Neuronal stem cell (in vitro differentiated cells): ENCODE measurements at places on chromosomes 3 and 15.

- no peak for DNase-seq
Measured at GRCh38 chr15:77192451-77192850, 121.5 kb upstream of the TSPAN3 start.

DNA sequence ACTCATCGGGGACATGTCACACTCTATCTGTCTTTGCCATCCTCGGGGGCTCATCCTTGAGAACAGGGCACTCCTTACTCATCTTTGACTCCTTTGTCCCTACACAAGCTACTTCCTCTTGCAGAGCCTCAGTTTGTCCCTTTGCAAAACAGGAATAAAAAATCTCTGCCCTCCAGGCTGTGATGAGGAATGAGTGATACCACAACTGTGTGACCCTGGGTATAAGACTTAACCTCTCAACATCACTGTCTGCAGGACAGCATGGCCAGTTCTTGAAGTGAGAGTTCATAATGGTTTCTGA, 48.5 kb downstream of the IQSEC1 start:
- DNase-seq = no peak

- no peak for DNase-seq
Measured at GRCh38 chr3:48612309-48612708, 2.9 kb upstream of the UQCRC1 start.

GRCh38 chr3:17936736-17937480, 194.5 kb upstream of the TBC1D5 start:
- DNase-seq = no peak

DNA sequence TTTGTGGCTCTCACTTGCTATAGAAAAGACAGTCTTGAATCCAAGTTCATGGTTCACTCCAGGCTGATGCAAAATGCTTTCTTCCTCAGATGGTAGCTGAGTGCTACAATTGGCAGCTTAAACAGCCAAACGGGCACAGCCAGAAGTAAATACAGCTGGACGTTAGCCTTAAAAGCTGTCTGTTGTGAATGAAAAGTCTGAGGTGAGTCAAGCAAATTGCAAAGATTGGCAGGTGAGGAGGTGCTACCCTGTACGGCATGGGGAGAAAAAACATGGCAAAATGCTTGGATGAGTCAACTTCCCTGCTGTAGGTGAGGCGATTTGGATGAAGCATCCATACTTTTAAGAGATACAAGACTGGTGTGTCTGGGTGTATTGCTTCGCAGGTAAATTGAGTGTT, 40.5 kb downstream of the IL5RA start:
- no peak for DNase-seq

- DNase-seq = no peak
Measured at GRCh38 chr3:57805674-57806073, 49.6 kb downstream of the SLMAP start.

DNA sequence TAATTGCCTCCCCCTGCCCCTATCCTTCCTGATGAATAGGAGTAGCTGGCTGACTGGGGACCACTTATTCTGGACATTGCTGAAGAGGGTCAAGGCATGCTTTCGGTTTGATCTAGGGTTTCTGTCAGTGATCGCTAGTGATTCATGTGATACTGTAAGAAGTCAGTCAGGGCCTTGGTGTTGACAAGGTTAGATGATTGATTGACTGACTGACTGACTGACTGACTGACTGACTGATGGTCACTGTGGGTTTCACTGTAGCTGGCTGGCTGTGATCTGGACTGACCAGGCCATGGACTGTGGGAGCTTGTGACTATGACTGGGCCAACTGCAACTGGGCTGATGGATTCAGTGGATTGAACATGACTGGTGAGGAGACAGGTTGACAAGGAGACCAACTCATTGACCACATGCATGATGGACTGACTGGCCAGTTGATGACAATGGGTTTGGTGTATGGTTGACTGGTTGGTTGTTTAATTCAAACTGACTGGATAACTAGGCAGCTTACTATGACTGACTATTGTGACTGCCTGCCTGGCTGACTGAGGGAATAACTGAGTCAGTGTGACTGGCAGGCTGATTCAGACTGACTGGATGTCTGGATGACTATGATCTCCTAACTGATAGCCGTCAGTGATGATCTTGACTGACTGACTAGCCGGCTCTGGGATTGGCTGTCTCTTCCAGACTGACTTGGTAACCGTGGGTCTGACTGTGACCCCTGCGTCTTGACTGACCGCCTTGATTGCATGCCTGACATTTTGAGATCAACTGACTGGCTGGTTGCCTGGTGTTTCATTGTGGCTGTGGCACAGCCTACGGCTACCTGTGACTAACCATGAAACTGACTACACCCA, 509.9 kb downstream of the SHQ1 start:
- no peak for DNase-seq

DNA sequence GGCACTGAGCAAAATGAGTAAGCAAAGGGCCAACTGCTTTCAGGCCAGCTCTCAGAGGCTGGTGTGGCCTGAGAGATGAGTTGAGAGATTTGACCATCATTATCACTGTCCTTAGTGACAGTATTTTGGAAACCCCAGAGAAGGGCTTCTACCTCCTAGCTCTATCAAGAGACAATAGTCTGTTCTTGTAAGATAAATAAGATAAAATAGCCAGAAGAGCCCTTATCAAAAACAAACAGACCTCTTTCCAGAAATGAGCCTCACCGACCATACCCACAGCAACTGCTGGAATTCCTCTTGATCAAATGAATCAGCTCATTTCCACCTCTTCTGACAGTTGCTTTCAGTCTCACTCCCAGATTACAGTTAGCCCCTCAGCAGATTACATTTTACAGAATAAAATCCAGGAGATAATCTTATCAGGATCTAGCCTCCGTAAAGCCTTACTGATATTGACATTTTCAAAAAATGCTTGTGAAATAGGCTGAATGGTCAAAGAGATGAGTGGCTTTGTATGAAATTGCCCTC, 4.5 kb downstream of the HDC start:
- no peak for DNase-seq

GRCh38 chr15:40070608-40071218, 31.7 kb upstream of the SRP14 start:
- DNase-seq = no peak

- DNase-seq = no peak
Measured at GRCh38 chr3:181847276-181847675, 135.6 kb downstream of the SOX2 start.

GRCh38 chr15:38247336-38247735, 5.3 kb upstream of the SPRED1 start:
- no peak for DNase-seq

- DNase-seq = no peak
Measured at GRCh38 chr15:74555192-74555591, 14.2 kb downstream of the ARID3B start.

DNA sequence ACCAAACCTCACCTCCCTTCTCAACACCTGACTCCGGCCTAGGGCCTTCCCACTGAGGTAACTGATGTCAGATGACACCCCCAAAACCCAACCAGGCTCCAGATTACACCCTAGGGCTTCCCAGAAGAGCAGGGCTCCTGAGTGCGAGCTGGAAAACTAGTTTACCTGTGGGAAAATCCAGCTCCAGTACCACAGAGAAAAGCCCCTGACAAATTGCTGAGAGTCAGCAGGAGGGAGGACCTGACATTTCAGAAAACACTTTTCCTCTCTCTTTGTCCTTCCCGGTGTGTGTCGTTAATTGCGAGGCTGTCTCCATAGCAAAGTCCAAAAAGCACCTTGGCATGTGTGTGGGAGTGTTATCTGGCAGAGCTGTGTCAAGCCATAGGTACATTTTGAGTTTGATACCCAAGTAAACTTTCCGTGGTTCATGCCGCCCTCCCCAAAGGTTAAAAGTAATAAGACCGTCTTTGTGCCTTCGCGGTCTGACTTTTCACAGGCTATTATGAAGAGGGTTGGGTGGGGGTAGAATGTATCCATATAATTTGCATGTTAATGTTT, 79.8 kb upstream of the FNDC3B start:
- DNase-seq = no peak

GRCh38 chr15:36371509-36371908, 207.9 kb upstream of the CDIN1 start:
- DNase-seq = no peak

DNA sequence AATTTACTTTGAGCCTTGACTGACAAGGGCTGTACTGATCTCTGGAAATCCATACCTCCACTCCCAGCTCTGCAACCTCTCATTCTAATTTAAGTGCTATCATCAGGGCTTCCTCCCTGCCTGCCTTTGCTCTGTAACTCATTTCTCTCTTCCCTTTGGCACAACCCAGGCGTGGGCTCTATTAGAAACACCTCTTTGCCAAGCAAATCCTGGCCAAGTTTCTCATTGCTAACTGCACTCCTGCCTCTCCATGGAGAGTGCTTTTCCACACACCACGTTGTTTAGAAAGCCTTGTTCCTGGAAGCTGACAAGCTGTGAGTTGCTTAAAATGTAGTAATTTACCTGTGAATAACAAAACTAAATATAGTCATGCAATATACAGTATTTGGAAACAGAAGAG, 20.1 kb upstream of the FSTL1 start:
- no peak for DNase-seq

DNA sequence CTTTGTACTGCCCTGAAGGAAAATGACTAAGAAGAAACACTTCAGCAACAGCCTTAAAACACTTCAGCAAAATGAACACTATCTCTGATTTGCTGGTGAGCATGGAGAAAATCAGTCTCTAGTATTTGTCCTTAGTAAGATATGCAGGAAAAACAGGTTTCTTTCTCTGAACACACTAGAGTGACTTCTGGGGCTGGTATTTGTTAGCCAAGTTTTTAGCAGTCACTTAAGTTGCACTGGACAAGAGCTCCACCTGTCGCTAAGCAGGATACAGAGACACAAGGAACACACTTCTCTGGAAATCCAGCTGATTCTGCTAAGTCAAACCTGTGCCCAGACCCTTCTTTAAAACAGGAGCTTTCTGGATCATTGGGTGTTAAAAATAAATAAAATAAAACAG, 65.3 kb downstream of the CHAC1 start:
- no peak for DNase-seq

GRCh38 chr3:169661361-169662131, 2.0 kb downstream of the MECOM start:
- peak; percentile 55 for DNase-seq

DNA sequence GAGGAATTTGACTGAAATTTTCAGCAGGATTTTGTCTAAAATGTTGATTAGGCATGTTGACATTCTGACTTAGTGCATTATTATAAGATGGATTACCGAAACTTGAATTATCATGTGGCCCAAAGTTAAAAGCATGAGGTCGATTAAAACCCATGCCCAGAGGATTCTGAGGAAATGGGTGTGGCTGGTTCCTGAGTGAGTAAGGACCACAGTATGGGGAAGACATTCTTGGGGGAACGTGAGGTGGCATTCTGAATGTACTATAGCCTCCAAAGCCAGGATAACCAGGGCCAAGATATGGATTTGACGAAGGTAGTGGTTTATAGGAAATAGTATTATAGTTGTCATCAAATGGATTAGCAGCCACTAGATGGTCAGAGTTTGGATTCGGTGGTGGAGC, 38.7 kb upstream of the DNAAF4 start:
- DNase-seq = no peak

- DNase-seq = no peak
Measured at GRCh38 chr3:16382845-16383244, 117.8 kb downstream of the OXNAD1 start.

- no peak for DNase-seq
Measured at GRCh38 chr3:159914426-159914825, 74.2 kb upstream of the IL12A start.

DNA sequence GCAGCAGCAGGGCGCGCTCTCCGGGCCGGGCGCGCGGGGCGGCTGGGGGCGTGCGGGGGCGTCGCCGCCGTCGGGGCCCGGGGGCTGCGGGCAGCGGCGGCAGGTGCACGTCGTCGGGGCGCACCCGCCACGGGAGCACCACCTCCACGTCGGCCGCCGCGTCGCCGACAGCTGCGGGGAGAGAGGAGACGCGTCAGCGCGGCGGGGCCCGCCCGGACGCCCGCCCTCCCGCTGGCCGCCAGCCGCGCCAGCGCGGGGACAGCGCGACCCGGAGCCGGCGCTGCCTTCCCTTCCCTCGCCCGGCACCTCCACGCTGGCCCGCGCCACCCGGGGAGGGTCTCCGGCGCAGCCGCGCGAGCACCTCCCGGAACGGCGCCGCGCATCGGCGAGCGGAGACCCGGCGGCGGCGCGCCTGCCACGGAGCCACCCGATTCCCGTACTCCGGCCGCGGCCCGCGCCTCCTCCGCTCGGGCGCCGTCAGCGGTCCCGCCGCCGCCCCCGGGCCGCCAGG, 481 bp downstream of the ADAMTS17 start:
- DNase-seq = no peak

- no peak for DNase-seq
Measured at GRCh38 chr3:97983933-97984491, 11.8 kb upstream of the RIOX2 start.

DNA sequence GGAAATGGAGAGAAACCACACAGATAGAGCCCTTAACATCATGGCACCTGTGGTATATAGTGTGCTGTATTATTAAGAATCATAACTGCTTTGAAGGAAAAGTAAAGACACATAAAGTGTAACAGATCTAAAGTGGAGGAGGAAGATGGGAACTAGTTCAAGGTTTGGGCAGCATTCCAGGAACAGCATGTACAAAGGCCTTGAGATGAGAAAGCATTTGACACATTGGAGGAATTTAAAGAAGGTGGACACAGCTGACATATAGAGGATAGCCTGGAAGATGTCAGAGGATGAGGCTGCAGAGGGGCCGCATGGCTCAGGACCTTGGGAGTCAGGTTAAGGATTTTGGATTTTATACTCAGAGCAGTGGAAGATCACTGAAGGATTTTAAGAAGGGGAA, 39.0 kb downstream of the LRTM1 start:
- DNase-seq = no peak

GRCh38 chr3:23096041-23096440, 107.1 kb upstream of the UBE2E2 start:
- no peak for DNase-seq

- no peak for DNase-seq
Measured at GRCh38 chr15:90585863-90586262, 56.1 kb downstream of the CRTC3 start.

DNA sequence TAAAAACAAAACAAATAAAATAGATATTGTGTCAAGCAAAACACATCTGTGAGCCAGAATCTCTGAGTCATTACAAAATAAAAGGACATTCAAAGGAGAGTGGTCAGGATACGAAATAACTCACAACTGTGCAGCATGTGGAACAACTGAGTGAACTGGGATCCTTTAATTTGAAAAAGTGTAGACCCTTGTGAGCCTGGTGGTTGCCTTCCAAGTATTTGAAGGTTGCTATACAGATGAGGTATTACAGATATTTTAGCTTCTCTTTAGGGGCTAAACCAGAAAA, 26.7 kb downstream of the KCNMB2 start:
- DNase-seq = no peak

DNA sequence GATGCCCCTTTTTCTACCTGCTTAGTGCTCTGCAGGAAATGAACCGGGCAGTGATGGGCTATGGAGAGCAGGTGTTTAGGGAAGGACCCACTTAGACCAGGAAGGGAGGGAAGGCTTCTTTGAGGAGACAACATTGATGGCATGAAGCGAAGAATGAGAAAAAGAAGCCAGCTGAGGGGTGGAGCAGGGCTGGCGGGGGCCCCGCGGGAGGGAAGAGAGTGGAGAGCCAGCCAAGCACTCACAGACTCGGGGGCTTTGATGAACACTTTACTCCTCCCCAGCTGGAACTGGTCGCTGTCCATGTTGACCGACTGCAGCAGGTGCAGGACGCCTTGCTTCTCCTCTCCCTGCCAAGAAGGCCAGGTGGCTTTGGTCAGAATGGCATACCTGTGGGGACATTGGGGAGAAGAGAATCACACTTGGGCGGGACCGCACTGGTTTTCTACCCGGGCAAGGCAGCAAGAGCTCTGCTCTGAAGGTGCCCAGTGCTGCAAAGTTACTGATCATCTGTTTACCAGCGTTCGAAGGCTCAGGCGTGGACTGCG, 28.4 kb upstream of the LDHAL6B start:
- no peak for DNase-seq
